NCI-H526 treated with DMSO at 0.1 percent for 48 hours (cell line): ENCODE measurements at places on chromosomes 7 and 10.
A peak's percentile ranks its signal among the peaks of the same experiment; 100 is the strongest.

DNA sequence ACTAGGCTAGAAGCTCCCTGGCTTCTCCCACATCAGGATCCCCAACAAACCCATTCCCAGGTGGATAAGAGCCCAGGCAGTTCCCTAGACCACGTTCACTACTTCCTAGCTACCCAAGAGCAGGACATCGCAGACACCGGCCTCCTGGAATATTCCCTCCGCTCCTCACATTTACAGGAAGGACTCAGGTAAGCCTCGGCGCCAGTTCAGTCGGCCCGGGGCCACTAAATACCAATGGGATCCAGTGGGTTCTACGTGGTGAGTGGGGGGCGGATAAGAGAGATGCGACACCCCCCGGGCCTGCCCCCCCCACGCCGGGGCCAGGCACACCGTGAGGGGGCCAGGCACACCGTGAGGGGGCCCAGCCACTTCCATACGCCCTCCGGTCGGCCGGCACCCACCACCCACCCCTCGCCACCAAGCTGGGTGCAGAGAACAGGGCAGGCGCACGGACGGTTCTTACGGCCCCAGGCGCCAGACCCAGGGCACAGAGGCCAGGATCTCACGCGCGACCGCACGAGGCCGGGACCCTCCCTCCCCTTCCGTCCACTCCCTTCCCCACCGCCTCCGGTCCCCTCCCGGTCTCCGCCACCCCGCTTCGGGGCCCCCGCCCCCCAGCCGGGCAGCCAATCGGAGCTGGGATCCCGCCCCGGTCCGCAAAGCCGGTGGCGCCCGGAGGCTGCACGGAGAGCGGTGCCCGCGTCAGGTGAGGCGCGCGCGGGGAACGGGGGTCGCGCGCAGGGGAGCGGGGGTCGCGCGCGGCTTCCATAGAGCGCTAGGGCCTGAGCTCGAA is at the start of gene BLVRA:
TSS of gene BLVRA (plus strand) at position 652 of the 793 bp plus-strand sequence. CDS start 12,479 bp downstream, outside the sequence.
- no peak for DNase-seq

- no peak for DNase-seq
Observed at GRCh38 chr7:104124893-104125477, 82.8 kb downstream of the ORC5 start.

GRCh38 chr7:140674899-140675701 is 2.4 kb downstream of the ADCK2 start:
- peak; percentile 18 for DNase-seq

- DNase-seq: peak; percentile 4
Observed at GRCh38 chr10:118564652-118565051, 30.8 kb downstream of the PRLHR start.

- DNase-seq: no peak
Observed at GRCh38 chr10:28738200-28738599, 60.9 kb downstream of the BAMBI start.

- no peak for DNase-seq
Observed at GRCh38 chr7:117800841-117801240, 72.4 kb downstream of the CTTNBP2 start.

GRCh38 chr7:2637066-2637471 is 5.3 kb downstream of the TTYH3 start:
- DNase-seq: no peak

GRCh38 chr10:93475227-93475626 is 6.9 kb downstream of the MYOF start:
- DNase-seq: no peak

DNA sequence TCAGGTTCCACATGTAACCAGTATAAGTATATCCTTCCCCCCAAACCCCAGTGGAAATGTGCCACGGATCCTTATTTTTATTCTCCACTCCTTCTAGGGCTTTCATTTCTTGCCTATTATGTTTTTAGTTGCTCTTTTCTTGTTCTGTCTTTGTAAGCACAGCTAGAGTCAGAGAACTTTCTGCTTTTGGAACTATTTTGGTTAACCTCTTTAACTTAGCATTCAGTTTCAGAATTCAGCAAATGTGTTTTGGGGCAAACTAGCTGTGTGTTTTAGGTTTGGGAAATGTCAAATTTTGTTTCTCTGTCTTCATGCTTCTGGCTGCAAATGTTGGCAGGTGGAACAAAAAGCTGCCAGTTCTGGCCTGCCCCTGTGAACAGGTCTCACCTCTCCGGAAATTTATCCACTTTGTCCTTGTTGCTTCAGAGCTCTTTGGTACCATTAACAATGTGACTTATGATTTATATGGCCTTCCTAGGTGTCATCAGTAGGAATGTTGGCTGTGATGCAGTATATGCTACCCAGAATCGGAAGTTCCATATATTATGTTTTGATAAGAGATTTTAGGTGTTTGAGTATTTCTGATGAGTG is 156.1 kb downstream of the ADK start:
- DNase-seq: no peak

GRCh38 chr7:154943906-154944305 is 59.0 kb downstream of the PAXIP1 start:
- DNase-seq: no peak
